D341Med (cell line): ENCODE measurements at places on chromosomes 2 and 18.

- no peak for DNase-seq
Observed at GRCh38 chr18:67845035-67845434, 328.5 kb upstream of the DSEL start.

- no peak for DNase-seq
Observed at GRCh38 chr2:96527286-96528005, 9.1 kb upstream of the ARID5A start.

GRCh38 chr18:45111502-45111848, 430.8 kb downstream of the SETBP1 start:
- DNase-seq = no peak

- no peak for DNase-seq
Observed at GRCh38 chr2:197010200-197011020, 83.9 kb upstream of the PGAP1 start.

DNA sequence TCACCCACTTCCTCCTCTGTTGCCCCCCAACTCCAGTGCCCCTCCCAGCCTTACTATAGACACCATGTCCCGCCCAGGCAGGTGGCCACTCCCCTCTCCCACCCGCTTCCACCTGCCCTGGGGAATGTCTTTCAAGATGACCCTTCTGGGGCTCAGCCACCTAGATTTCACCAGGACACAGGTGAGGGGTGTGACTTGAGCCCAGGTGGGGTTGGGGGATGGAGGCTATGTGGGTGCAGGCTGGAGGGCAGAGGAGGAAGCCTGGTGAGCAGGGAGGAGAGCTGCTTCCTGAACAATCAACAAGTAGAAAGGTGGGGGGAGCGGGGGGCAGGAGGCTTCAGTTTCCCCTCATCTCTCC, 8.7 kb downstream of the ADRA2B start:
- DNase-seq = no peak

- no peak for DNase-seq
Observed at GRCh38 chr18:44741085-44741484, 60.4 kb downstream of the SETBP1 start.

DNA sequence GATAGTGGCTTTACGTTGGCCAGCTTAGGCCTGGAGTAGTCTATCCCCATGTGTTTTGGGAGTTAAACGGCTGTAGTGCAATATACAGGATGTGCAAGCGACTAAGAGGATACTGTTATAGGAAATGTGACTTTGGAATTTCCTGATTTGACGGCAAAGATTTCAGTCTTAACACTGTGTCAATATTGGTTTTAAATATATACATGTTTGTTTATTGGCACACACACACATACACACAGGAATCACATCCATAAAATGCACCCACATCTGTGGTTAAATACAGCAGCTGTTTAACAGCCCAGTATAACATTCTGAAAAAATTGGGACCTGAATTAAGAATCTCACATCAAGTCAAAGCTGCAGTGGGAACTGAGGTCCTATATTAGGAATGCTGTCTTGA, 347.1 kb downstream of the TXNL1 start:
- no peak for DNase-seq

DNA sequence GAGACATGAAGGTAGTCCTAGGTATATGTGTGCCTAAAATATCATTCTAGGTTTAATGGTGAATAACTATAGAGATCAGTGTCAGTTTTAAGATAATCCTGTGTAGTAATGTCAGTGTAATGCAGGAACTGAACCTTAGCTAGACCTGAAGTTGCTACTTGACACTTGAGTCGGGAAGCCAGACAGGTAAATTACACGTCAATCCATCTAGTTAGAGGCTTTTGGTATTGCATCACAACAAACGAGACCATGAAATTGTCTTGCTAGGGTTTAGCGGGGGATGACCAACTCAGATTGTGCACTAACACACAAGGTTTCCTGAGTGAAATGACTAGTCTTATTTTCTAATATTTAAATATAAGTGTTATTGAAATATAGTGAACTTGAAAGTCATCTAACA, 2.0 kb downstream of the YPEL5 start:
- no peak for DNase-seq

- no peak for DNase-seq
Observed at GRCh38 chr2:10467401-10467800, 19.3 kb upstream of the ODC1 start.

DNA sequence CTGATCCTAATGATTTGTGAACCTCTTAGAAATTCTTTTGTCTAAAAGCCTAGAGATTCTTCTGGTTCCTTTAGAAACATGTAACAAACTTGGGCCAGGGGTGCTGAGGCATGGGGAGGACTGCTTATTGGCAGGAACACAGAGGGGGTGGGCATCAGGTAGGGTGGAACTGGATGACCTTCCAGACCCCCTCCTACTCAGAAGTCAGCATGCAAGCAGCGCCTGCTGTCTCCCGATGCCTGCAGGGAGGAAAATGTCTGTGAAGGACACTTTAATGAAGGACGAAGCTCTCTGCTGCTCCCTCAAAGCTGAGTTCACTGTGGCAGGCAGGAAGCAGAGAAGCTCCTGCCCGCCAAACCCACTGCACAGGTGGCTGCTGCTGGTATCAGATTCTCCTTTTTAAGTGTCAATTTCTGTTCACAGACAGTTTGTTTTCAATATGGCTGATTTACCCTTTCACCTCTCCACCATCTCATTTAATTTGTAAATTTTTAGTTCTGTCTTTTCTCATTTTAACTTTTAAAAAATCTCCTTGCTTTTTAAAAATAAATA, 19.4 kb downstream of the COA5 start:
- no peak for DNase-seq
